ENCODE measurements at places on chromosomes 5 and 9.
A peak's percentile ranks its signal among the peaks of the same experiment; 100 is the strongest.

DNA sequence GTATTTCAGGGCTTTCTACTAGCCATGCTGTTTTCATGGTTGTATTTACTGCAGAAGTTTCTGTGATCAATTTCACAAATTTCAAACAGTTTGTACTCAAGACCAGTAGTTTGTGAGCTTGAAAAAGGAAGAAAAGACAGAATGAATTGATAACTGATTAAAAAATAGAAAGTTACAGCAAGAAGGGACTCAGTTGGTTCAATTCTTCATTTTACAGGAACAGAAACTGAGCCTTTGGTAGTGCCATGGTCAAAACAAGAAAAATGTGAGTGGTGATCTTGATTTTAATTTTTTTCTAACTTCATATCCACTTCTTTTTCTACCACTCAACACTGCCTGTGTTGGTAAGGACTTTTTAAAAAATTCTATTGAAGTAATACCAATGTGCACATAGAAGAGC is 206.6 kb upstream of the NREP start:
- no peak for DNase-seq

DNA sequence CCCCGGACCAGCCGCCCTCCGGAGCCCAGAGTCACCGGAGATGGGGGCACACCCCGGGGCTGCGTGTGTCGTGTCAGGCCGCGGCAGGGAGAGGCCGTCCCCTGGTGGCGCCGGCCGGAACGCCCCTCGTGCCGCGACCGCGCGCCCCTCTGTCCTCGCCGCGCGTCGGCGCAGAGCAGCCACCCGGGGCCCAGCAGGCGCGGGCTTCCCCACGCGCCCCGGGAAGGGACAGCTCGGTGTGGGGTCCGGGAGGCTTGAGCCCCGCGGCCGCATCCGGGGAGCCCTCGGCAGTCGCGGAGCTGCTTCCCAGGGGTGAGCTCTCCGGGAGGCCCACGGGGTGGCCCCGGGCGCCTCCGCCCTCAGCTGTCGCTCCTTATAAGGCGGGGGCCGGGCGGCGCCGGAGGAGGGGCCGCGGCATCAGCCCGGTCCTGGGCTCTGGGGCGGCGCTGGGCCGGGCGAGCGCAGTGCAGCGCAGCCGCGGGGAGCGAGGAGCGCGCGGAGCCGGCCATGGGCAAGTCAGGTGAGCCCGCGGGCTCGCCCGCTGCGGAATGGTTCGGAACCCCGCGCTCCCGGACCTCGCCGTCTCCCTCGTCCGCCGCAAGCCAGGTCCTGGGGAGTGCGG is at the start of gene GLIPR2:
TSS of gene GLIPR2 (plus strand) at position 462 of the 622 bp plus-strand sequence. CDS start at position 508, 46 bp downstream.
- peak; percentile 81 for DNase-seq

GRCh38 chr9:129006328-129007034 is 21.6 kb downstream of the SH3GLB2 start:
- peak; percentile 76 for DNase-seq

- no peak for DNase-seq
Observed at GRCh38 chr5:169385636-169386035, 84.7 kb upstream of the SLIT3 start.

DNA sequence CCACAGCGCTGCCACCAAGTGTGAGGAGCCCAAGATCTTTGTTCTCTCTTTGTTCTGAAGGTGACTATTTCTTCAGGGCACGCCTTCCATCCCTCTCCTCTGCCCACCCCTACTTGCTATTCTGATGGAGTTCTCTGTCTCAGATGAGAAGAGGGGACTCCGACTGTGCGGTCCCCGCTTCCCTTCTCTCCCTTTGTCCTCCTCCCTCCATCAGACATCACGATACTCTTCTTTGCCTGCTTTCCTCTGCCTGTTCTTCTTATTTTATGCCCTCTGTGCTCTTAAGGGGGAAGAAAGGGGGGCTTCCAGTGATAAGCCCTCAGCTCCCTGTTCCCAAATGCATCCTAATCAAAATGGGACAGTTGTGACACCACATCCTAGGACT is 307.8 kb downstream of the RAB3C start:
- no peak for DNase-seq

- peak; percentile 94 for DNase-seq
Observed at GRCh38 chr5:158382473-158382872, 523.5 kb upstream of the CLINT1 start.

- DNase-seq = peak; percentile 35
Observed at GRCh38 chr9:131875828-131876485, 136.1 kb upstream of the RAPGEF1 start.

DNA sequence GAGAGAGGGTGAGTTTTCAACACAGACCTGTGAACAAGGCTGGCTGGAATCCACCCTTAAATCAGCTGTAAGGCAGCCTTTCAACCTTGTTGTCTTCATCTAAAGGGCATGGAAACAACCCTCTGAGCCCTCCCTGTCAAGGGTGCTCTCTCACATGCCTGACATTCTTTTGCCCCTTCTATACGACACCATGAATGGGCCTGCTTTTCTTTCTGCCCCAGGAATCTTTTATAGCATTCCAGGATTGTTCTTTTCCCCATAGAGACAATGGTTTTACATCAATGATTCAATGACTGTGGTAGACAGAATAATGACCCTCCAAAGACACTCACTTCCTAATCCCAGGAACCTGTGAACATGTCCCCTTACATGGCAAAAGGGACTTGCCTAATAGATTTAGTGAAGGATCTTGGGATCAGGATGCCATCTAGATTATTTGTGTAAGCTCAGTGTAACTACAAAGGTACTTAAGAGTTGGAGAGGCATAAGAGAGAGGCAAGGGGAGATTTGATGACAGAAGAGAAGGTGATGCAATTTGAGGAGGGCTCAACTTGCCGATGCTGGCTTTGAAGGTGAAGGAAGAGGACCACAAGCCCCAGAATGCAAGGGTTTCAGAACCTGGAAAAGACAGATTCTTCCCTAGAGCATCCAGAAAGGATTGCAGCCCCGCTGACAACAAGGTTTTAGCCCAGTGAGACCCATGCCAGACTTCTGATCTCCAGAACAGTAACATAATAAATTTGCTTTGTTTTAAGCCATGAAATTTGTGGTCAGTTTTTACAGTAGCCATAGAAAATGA is 29.2 kb upstream of the HMHB1 start:
- DNase-seq = peak; percentile 38
